ENCODE measurements at places on chromosomes 11 and 22. TPM values are rescaled to one million over a fixed set of nuclear protein-coding genes. Genes with fewer than 3 reads are reported as not detected.

Gene SLC5A1
- 2.3 TPM for total RNA-seq

- no peak for DNase-seq
These were observed 12.2 kb downstream of the MOV10L1 start for GRCh38 chr22:50101870-50102565.

Gene CHRM4
- not detected for total RNA-seq

- no peak for DNase-seq
These were observed 112.8 kb downstream of the ABTB2 start for GRCh38 chr11:34245041-34245440.

Gene OR5I1
- not detected for total RNA-seq

Data from stomach (tissue), 19 donors.